GM12892 (cell line): ENCODE measurements at places on chromosomes 4 and X.

DNA sequence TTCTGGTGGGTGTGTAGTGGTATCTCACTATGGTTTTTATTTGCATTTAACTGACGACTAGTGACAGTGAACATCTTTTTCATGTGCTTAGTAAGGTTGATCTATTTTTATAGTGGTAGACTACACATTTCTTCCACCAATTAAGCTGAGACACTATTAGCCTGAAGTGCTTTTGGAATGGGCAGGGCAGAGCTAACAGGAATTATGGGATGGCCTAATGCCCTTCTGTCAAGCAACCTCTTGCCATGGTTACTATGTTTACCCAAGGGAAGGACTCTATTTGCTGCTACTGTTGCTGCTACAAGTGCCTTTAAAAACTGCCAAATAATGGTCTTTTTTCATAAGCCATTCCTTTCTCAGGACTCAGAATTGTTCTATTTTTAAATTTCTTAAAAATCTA, 676.7 kb upstream of the ACTRT1 start:
- DNase-seq, result no peak

DNA sequence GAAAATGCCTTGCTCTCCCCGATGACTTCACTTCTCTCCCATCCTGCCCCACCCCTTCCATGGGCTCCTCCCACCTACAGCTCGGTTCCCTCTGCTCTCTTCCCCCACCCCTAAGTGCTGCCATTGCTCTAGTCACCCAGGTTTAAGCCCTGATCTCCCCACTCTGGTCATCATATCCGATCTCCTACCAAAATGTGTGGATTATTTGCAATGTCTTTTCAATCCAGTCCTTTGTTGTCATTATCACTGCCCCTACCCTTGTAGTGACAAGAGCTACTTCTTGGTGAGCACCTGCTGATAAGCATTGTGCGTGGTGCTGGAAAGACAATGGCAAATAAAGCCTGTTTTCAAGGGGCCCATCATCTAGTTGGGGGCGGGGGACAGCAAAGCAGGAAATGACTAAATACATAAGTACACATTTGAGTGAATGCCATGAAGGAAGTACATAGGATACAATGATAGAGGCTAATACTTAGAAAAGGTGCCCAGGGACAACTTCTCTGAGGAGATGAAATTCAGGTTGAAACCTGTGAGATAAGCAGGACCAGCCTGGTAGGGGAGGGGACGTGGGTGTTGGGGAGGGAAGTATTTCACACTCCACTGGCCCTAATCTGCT, 63.8 kb downstream of the DLG3 start:
- DNase-seq, result no peak

GRCh38 chr4:109012286-109012880, 249.5 kb upstream of the ETNPPL start:
- no peak for DNase-seq

GRCh38 chr4:54016504-54016903, 47.9 kb downstream of the CHIC2 start:
- DNase-seq, result no peak

DNA sequence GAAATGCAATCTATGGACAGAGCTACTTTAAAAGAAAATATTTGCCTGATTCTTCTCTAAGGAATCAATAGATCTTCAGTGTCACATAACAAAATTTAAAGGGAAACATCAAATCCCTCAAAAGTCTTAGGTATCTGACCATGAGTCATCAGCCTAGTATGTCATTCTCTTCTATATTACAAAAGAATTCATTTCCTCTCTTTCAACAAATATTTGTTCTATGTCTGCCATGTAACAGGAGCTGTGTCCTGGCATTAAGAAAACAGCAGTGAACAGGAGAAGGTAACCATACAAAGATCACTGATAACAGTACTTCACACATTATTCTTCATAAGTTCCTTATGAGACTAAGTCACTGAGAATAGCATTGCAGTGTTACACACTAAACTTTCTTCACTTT, 243.6 kb upstream of the DKK2 start:
- DNase-seq, result no peak

DNA sequence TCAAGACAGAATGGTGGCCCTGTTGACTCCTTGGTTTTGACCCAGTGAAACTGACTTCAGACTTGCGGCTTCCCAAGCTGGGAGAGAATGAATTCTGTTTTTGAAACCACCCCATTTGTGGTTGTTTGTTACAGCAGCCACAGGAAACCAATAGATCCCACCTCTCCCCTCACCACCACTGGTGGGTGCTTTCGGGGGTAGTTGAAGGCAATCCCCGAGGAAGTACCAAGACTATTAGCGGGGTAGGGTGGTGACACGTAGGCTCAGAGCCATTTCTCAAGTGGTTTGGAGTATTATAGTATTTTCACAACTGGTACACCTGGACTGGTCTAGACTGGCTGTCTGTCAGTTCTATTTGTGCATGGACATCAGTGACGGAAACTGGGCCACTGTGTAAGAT, 189.1 kb upstream of the RBPJ start:
- no peak for DNase-seq

GRCh38 chrX:63785708-63786040, 660 bp upstream of the ARHGEF9 start:
- no peak for DNase-seq

DNA sequence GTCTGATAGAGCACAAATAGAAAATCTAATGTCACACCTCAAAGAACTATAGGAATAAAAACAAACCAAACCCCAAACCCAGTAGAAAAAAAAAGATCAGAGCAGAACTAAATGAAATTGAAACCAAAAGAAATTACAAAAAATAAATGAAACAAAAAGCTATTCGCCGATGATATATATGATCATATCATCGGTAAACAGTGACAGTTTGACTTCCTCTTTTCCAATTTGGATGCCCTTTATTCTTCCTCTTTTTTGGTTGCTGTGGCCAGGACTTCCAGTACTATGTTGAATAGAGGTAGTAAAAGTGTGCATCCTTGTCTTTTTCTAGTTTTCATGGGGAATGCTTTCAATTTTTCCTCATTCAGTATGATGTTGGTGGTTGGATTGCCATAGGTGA, 215.3 kb upstream of the AR start:
- DNase-seq, result no peak

DNA sequence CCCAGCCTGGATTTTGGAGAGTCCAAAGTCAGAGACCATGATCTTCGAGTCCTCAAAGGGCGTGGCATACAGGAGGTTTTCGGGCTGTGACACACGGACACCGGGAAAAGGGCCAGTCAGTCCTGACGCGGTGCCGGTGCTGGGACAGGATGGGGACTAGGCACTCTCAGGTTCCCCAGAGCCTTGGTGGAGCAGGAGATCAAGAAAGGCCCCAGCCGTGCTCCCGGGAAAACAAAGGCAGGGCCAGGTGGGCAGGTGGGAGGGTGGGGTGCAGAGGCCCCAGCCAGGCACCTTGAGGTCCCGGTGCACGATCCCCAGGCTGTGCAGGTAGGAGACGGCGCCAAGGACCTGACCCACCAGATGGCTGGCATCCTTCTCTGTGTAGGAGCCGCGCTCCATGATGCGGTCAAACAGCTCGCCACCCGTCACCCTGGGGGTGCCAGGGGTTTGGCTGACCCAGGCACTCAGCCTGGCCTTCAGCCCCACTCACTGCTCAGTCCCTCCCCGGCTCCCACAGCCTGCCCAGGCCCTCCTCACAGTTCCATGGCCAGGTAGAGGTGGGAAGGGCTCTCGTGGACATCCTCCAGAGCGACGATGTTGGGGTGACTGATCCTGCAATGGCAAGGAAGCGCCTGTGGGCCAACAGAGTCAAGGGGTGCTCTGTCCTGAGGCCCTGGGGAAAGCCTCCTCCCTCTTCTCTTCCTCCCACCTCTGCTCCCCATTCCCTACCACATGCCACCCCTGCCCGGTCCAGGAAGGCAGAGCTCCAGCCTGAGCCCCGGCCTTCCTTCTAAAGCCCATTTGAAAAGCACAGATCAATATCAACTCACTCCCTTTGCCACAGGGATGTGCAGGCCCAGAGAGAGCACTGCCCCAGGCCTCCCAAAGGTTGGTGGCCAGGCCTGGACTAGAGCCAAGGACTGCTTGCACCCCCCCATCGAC, 1.8 kb downstream of the PNCK start:
- DNase-seq, result no peak

GRCh38 chr4:173301518-173302201, 32.5 kb downstream of the HMGB2 start:
- DNase-seq, result no peak

DNA sequence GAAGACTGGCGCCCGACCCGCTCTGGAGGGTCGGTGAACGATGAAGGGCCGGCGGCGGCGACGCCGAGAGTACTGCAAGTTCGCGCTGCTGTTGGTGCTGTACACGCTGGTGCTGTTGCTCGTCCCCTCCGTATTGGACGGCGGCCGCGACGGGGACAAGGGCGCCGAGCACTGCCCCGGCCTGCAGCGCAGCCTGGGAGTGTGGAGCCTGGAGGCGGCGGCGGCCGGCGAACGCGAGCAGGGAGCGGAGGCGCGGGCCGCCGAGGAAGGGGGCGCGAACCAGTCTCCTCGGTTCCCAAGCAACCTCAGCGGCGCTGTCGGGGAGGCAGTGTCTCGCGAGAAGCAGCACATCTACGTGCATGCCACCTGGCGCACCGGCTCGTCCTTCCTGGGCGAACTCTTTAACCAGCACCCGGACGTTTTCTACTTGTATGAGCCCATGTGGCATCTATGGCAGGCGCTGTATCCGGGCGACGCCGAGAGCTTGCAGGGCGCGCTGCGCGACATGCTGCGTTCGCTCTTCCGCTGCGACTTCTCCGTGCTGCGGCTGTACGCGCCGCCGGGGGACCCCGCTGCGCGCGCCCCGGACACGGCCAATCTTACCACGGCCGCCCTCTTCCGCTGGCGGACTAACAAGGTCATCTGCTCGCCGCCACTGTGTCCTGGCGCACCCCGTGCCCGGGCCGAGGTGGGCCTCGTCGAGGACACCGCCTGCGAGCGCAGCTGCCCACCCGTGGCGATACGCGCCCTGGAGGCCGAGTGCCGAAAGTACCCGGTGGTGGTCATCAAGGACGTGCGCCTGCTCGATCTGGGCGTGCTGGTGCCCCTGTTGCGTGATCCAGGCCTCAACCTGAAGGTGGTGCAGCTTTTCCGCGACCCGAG, 568 bp downstream of the CHST7 start:
- DNase-seq, result no peak

- no peak for DNase-seq
These were observed 17.6 kb downstream of the LNX1 start for GRCh38 chr4:53573696-53574095.

DNA sequence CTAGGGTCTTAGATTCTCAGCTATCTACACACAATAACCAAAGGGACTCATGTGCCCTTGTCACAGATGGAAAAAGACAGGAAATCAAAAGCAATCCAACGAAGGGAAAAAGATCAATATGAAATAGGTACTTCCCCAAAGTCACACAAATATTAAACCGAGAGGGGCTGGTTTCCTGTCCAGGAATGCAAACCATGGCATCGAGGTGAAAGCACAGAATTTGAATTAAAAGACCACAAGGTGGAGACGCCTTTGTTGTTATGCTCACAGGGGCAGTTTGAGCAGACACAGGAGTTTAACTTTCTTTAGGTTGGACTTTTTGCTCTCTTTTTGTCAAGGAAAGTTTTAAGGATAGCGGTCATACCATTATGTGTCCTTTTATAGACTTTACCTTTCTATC, 14.3 kb downstream of the H2BW1 start:
- DNase-seq, result no peak

DNA sequence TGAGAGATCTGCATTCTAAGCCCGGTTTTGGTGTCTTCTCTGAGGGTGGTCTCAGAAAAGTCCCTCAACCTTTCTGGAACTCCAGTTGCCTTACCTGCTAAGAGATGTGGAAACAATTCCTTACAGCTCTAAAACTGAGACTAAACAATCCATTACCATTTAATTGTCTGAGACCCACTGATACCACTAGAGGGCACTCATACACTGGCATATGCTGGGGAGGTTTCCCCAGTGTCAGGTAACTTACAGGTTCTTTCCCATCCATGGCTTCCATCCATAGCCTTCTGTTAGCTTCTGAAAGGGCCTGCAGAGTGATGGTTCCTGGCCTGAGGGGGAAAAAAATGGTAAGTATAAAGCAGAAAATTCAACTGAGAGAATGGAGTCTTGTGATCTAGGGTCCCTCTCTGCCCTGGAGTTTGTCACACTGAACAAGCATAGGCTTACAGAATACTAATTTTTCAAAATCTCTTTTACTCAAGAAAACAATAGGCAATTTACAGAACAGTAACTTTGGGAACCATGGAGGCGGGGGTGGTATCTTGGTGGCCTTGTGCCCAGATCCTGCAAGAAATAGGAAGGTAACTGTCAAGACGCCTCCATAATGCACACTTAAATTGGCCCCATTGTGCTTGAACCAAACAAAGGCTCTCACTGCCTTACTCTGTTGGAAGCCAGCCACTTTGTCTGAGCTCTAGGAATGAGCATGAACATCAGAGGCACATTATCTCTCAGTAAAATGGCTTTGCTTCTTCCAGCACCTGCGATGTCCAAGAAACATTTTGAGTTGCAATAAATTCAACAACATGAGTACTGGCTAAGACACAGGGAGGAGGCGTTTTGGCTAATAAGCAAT, 236.1 kb downstream of the OPHN1 start:
- peak; percentile 13 for DNase-seq

- DNase-seq, result no peak
These were observed 25.1 kb upstream of the PLAC8 start for GRCh38 chr4:83139514-83140156.

GRCh38 chr4:138967313-138967712, 48.3 kb upstream of the NOCT start:
- no peak for DNase-seq
